ENCODE measurements at places on chromosomes 12 and 14.

DNA sequence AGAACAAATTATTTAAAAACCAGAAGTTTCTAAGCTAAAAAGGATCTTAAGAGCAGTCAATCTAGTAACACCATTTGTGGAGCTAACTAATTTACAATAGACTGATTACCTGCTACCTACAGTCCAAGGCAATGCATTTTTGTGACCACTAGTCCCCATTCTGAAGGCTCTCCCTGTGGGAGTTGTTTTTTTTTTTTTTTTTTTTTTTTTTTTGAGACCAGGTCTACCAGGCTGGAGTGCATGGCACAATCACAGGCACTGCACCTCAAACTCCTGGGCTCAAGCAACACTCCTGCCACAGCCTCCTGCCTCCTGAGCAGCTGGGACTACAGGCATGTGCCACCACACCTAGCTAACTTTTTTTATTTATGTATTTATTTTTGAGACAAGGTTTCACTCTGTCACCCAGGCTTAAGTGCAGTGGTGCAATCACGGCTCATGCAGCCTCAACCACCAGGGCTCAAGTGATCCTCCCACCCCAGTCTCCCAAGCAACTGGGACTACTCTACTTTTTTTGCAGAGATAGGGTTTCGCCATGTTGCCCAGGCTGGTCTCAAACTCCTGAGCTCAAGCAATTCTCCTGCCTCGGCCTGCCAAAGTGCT, 3.9 kb downstream of the GNPTAB start:
- no peak for DNase-seq
- H3K27ac ChIP-seq = no peak overlapping the region
- peak overlapping the region; percentile 100 for H3K4me3 ChIP-seq
- peaks cover 36% of the 10 kb centered on the region for H3K36me3 ChIP-seq
- peaks cover 77% of the 10 kb centered on the region for H3K4me1 ChIP-seq

GRCh38 chr14:31022386-31022785, 3.1 kb upstream of the AP4S1 start:
- H3K4me1 ChIP-seq = peaks cover 35% of the 10 kb centered on the region
- no peaks in the 10 kb centered on the region for H3K27me3 ChIP-seq
- H3K36me3 ChIP-seq = peaks cover 22% of the 10 kb centered on the region
- no peak overlapping the region for H3K4me3 ChIP-seq
- no peak overlapping the region for H3K27ac ChIP-seq

DNA sequence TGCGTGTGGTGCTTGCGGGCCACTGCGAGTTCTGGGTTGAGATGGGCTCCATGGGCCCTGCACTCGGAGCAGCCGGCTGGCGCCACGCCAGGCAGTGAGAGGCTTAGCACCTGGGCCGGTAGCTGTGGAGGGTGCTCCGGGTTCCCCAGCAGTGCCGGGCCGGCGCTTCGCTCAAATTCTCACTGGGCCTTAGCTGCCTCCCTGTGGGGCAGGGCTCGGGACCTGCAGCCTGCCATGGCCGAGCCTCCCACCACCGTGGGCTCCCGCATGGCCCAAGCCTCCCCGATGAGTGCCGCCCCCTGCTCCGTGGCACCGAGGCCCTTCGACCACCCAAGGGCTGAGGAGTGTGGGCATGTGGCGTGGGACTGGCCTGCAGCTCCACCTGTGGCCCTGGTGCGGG, 375.7 kb downstream of the NELL2 start:
- no peaks in the 10 kb centered on the region for H3K36me3 ChIP-seq
- no peak overlapping the region for H3K27ac ChIP-seq
- H3K4me1 ChIP-seq = no peaks in the 10 kb centered on the region
- H3K4me3 ChIP-seq = no peak overlapping the region

- no peak for DNase-seq
- peaks cover 3% of the 10 kb centered on the region for H3K36me3 ChIP-seq
- H3K4me3 ChIP-seq = no peak overlapping the region
- H3K27ac ChIP-seq = no peak overlapping the region
- H3K27me3 ChIP-seq = no peaks in the 10 kb centered on the region
Observed at GRCh38 chr14:55583942-55584468, 4.0 kb downstream of the KTN1 start.

GRCh38 chr14:102916347-102917055, 6.0 kb upstream of the AMN start:
- no peak overlapping the region for H3K4me3 ChIP-seq
- H3K4me1 ChIP-seq = peaks cover 9% of the 10 kb centered on the region
- no peaks in the 10 kb centered on the region for H3K36me3 ChIP-seq
- H3K27ac ChIP-seq = peak overlapping the region; percentile 30
- no peak for DNase-seq

- no peak for DNase-seq
- no peaks in the 10 kb centered on the region for H3K27me3 ChIP-seq
- H3K4me3 ChIP-seq = no peak overlapping the region
- peaks cover 45% of the 10 kb centered on the region for H3K36me3 ChIP-seq
- H3K4me1 ChIP-seq = peaks cover 23% of the 10 kb centered on the region
Observed at GRCh38 chr12:62372825-62373224, 93.8 kb upstream of the MON2 start.

- no peaks in the 10 kb centered on the region for H3K4me1 ChIP-seq
- H3K27me3 ChIP-seq = peaks cover 58% of the 10 kb centered on the region
- H3K27ac ChIP-seq = no peak overlapping the region
Observed at GRCh38 chr12:114392909-114393308, 13.0 kb downstream of the TBX5 start.

GRCh38 chr14:105034315-105035039, 13.6 kb upstream of the CDCA4 start:
- H3K27me3 ChIP-seq = peaks cover 5% of the 10 kb centered on the region
- DNase-seq = no peak
- no peak overlapping the region for H3K27ac ChIP-seq

GRCh38 chr14:56860441-56860840, 50.2 kb upstream of the OTX2 start:
- no peak for DNase-seq
- H3K27ac ChIP-seq = no peak overlapping the region
- H3K36me3 ChIP-seq = no peaks in the 10 kb centered on the region
- peaks cover 19% of the 10 kb centered on the region for H3K27me3 ChIP-seq

DNA sequence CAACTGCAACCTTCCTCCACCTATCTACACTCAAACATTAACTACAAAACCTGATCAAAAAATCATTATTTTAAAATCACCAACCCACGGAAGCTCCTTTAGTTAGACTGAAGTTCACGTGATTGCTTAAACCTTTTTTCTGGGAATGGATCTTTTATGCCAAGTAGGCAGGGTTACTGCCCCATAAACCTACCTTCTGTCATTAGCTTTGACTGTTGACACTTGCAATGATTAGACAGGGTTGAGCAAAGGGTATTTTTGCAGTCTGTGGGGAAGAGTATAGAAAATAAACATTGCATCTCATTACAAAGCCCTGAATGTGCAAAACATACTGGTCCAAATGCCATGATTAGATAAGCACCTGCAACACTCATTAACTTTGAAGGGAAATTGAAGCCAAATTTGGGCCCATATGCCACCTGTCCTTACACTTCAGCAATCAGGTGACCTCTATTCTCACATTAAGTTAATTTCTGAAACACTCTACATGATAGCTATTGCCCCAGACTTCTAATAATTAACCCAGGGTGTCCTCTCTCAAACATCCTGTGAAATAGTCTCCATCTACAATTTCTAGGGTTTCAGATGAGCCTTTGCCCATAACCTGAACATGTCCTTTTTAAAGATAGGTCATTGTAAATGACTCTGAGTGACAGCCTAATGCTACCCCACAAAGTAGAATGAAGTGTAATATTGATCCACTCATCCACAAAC, 156.0 kb upstream of the PLEKHG7 start:
- H3K36me3 ChIP-seq = peaks cover 13% of the 10 kb centered on the region
- no peak overlapping the region for H3K4me3 ChIP-seq
- no peak overlapping the region for H3K27ac ChIP-seq
- DNase-seq = no peak
- H3K27me3 ChIP-seq = no peaks in the 10 kb centered on the region

GRCh38 chr14:94701861-94702370, 68.0 kb downstream of the GSC start:
- DNase-seq = no peak
- no peak overlapping the region for H3K27ac ChIP-seq
- no peaks in the 10 kb centered on the region for H3K36me3 ChIP-seq
- no peaks in the 10 kb centered on the region for H3K4me1 ChIP-seq
- no peak overlapping the region for H3K4me3 ChIP-seq

GRCh38 chr14:50599700-50600444, 39.9 kb downstream of the ATL1 start:
- H3K36me3 ChIP-seq = no peaks in the 10 kb centered on the region
- H3K27me3 ChIP-seq = peaks cover 2% of the 10 kb centered on the region
- H3K4me3 ChIP-seq = no peak overlapping the region
- no peak for DNase-seq
- no peak overlapping the region for H3K27ac ChIP-seq

DNA sequence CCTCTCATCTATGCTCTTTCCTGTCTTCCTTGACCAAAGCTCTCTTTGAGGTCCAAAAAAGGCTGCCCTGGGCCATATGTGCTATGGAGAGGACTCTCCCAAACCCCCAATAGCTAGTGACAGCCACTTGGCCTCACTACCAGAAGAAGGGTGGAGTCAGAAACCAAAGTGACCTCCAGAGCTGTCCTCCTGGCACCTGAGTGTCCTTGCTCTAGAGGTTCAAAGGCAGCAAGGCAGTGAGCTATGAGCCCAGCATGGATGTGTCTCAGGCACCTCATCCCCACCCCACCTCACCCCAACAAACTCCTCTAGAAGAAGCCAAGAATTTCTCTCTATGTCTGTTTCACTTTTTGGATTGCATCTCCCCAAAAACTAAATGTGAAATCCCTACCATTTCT, 4.1 kb upstream of the AQP5 start:
- no peak overlapping the region for H3K27ac ChIP-seq
- H3K36me3 ChIP-seq = no peaks in the 10 kb centered on the region
- H3K4me3 ChIP-seq = no peak overlapping the region
- peaks cover 10% of the 10 kb centered on the region for H3K4me1 ChIP-seq
- no peak for DNase-seq

DNA sequence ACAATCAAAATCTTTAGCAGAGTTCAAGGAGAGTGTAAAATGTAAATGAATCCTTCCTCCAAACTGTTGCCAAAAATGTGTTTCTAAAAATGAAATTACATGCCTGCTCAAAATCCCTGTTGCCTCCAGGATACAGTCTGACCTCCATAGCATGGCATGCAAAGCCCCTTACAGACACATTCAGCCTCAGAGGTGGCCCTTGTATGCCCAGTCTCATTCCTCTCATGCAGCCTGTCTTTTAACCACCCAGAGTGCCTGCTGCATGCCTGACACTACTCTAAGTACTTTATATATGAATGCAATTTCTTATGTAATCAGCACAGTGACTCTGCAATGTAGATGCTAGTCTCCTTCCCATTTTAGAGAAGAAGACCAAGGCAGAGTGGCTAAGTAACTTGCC, 24.4 kb upstream of the PTPRQ start:
- H3K4me3 ChIP-seq = no peak overlapping the region
- H3K27me3 ChIP-seq = no peaks in the 10 kb centered on the region
- no peaks in the 10 kb centered on the region for H3K4me1 ChIP-seq
- no peak for DNase-seq
- H3K36me3 ChIP-seq = no peaks in the 10 kb centered on the region

- no peak overlapping the region for H3K4me3 ChIP-seq
- H3K36me3 ChIP-seq = peaks cover 25% of the 10 kb centered on the region
- no peak for DNase-seq
- H3K4me1 ChIP-seq = peaks cover 36% of the 10 kb centered on the region
- H3K27me3 ChIP-seq = no peaks in the 10 kb centered on the region
Observed at GRCh38 chr14:70995671-70996070, 88.4 kb downstream of the PCNX1 start.

- H3K36me3 ChIP-seq = no peaks in the 10 kb centered on the region
- H3K27me3 ChIP-seq = no peaks in the 10 kb centered on the region
- H3K4me1 ChIP-seq = no peaks in the 10 kb centered on the region
- no peak overlapping the region for H3K27ac ChIP-seq
Observed at GRCh38 chr14:87160989-87161388, 832.0 kb downstream of the GALC start.

DNA sequence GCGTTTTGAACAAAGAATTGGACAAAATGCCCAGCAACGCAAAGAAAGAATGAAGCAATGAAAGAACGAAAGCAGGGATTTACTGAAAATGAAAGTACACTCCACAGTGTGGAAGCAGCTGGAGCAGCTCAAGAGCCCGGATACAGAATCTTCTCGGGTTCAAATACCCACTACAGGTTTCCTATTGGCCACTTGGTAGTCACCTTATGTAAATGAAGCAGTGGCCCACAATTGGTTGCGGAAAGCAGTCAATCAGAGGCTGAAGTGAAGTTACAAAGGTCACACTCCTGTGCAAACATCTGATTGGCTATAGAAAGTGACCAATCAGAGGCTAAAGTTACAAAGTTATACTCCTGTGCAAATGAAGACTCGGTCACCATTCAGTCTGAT, 15.0 kb upstream of the PPP1R13B start:
- no peak for DNase-seq
- H3K4me1 ChIP-seq = peaks cover 5% of the 10 kb centered on the region
- H3K27me3 ChIP-seq = peaks cover 7% of the 10 kb centered on the region

DNA sequence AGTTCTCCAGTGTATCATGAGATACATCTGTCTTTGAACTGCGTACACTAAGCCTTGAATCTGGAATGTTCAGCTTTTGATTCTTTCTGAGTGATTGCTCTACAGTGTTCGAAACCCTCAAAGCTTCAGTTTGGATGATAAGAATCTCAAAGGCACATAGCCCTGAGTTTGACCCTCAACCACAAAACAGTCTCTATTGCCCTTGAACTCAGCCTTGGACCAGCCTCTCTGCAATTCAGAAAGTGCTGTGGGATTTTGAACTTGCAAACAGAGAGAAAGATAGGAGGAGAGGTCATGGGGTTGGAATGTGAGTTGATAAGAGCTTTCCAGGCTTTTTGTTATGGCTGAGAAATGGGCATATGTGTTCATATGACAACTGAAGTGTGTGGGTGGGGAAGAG, 100.3 kb downstream of the MYRFL start:
- no peaks in the 10 kb centered on the region for H3K4me1 ChIP-seq
- peaks cover 9% of the 10 kb centered on the region for H3K27me3 ChIP-seq
- no peak overlapping the region for H3K27ac ChIP-seq
- no peaks in the 10 kb centered on the region for H3K36me3 ChIP-seq
- no peak overlapping the region for H3K4me3 ChIP-seq

DNA sequence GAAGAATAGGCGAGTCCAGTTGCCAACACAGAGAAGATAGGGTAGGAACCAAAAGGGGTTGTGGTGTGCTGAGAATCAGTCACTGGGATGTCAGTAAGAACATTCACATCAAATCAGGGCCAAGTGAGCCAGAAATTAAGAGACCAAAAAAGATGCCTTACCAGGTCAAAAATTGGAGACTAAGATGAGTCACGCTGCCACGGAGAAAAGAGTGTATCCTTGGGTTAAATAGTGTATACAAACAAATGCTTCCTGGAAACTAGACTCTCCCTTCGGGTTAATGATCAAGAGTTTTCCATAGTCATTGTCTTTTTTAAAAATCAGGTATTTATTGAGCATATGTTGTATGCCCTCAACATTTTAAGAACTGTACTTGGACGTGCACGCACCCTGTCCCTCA, 45.2 kb upstream of the BAZ1A start:
- H3K4me1 ChIP-seq = no peaks in the 10 kb centered on the region
- no peaks in the 10 kb centered on the region for H3K27me3 ChIP-seq
- no peak for DNase-seq
- H3K36me3 ChIP-seq = no peaks in the 10 kb centered on the region

GRCh38 chr12:80352474-80352873, 91.6 kb upstream of the PTPRQ start:
- H3K27me3 ChIP-seq = no peaks in the 10 kb centered on the region
- no peak overlapping the region for H3K4me3 ChIP-seq
- H3K4me1 ChIP-seq = no peaks in the 10 kb centered on the region
